Calu3 (cell line): ENCODE measurements at places on chromosomes 6 and 20. TPM values are rescaled to one million over a fixed set of nuclear protein-coding genes. Genes with fewer than 3 reads are reported as not detected.
A peak's percentile ranks its signal among the peaks of the same experiment; 100 is the strongest.

DNA sequence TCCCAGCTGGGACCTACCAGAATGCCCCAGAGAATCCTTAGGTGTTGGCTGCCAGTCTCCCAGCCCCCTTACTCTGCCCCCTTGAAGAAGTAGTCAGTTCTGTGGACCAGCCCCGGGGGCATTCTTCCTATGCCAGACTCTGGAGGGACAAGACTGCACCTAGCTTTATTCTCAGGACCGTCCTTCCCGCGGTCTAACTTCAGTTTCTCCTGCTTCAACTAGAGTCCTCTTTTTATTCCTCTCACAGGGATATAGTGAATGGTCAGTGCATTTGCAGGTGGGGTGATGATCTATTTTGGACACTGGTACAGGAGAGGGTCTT lies 35.9 kb upstream of the MDFI start:
- DNase-seq = no peak

- DNase-seq = no peak
These were observed 3.4 kb downstream of the CST2 start for GRCh38 chr20:23823111-23823510.

DNA sequence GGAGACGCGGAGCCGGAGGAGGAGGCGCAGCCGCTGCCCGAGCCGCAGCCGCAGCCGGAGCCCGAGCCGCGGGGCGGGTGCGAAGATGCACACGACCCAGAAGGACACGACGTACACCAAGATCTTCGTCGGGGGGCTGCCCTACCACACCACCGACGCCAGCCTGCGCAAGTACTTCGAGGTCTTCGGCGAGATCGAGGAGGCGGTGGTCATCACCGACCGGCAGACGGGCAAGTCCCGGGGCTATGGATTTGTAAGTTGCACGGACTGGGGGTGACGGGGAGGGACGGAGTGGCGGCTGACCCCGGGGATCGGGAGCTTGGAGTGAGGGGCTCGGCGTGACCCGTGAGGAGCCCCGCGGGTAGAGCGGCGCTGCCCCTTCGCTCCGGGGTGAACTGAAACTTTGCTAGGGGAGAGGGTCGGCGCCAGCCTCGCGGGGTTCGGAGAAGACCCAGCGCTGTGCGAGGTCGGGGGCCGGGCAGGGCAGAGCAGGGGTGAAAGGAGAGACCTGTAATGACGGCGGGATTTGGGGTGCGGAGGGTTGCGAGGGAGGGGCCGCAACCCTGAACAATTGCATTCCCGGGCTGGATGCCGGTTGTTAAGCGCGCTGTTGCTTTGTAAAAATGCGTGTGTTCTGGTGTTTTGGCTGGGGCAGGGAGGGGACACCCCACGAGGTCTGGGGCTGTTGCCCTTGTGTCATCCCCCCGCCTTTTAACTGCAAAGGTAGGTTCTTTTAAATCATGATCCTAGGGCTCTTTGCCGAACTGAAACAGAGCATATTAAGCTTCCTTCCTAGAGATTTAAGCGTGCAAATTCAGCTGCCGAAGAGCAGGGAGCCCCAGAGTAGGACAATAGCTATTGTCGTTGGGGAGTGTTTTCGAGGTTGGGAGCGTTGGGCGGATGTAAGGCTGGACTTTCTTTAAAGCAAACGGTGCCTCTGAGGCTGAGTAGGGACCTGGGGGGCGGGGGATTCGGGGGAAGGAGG lies 628 bp downstream of the RBM24 start:
- no peak for DNase-seq

- no peak for DNase-seq
These were observed 171.9 kb upstream of the JARID2 start for GRCh38 chr6:15073883-15074465.

DNA sequence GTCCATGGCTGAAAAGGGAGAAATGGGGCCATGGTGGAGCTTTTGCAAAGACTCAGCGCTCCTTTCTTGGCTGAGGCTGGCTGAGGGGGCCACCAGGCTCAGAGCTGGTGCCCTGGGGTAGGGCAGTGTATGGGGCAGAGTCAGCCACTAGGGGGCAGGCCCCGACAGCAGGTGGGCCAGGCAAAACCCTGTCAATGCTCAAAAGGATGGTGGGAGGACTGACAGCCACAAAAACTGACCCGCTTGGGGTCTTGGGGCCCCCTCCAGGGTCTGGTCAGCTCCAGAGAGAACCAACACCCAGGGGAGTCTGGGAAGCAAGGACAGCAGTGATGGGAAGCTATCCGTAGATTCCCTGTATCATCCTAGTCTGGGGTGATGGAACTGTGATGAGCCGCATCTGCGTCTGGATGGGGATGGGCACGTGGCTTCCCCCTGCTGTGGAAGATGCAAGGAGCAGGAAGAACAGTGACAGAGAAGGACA lies 306.9 kb downstream of the DHX35 start:
- DNase-seq = peak; percentile 82

GRCh38 chr6:32459781-32460424 lies 20.2 kb downstream of the HLA-DRA start:
- DNase-seq = no peak

- DNase-seq = no peak
These were observed 41.9 kb upstream of the FERMT1 start for GRCh38 chr20:6164421-6165341.

- peak; percentile 55 for DNase-seq
These were observed 158.3 kb downstream of the GRM4 start for GRCh38 chr6:33987531-33988021.

DNA sequence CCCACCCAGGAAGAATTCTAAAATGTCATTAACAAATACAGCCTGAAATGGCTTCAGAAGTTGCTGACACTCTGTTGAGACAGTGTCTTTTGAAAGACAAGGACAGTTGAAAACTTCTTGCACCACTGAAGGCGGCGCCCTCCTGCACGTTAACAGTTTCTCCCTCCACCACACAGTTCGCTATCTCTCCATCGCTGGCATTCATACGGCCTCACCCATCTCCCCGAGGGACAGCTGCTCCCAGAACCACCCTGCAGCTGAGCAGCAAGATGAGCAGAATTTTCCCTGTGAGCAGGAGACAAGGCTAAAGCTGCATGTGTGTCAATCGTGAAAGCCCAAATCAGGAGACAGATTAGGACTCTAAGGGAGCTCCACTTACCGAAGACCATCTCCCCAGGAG lies 113.3 kb downstream of the LY86 start:
- DNase-seq = no peak

DNA sequence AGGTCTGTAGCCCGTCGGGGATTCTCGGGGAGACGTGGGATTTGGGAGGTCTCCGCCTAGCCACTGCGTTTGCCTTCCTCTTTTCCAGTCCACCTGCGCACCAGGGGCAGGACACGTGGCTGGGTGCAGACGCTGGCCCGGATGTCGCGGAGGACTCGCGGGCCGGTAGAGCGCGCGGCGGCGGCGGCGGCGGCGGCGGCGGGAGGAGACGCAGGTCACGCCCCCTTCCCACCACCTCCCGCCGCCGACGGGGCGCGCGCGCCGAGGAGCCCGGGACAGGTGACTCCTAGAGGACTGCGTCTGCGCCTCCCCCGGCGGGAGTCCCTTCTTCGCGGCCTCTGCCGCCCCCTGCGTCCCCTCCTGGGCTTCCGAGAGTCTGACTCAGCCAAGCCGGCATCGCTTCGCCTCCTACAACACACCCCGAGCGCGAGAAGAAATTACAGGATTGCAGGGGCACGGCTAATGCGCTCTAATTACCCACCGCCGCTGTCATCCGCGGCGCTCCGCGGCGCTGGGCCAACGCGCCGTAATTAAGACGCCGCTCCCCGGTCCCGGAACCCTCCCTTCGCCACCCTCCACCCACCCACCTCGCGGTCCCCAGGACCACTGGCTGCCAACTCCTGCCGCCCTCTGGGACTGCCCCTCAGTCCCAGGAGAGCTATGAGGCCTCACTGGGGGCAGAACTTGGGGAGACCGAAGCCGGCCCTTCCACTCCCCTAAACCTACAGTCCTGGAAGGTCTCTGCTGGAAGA lies 124.5 kb downstream of the MRPL14 start:
- DNase-seq = peak; percentile 97

DNA sequence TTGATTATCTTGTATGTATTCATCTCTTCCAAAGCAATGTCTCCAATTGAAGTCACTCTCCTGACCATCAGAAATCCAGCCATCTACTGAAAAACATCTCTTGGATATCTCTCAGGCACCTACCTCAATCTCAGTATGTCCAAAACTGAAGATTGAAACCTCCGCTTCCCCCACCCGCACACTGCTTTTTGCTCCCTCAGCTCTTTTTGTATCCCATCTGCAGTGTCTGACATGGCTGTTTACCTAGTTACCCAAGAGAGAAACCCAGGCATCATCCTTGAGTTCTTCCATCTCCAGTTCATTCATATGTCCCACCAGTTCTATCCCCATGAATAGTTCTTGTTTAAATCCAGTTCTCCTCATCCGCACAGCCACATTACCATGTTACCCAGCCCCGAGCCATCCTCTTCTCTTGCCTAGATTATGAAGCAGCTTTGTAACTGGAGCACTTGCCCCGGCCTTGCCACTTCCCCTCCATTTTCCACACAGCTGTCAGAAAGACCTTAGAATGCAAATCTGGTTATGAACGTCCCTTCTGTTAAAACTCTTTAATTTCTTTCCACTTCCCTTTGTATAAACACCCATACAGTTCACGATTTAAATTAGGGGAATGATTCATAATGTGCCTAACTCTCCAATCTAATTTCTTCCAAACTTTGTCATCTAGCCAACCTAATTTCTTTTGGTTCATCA lies 40.5 kb upstream of the GCLC start:
- no peak for DNase-seq

DNA sequence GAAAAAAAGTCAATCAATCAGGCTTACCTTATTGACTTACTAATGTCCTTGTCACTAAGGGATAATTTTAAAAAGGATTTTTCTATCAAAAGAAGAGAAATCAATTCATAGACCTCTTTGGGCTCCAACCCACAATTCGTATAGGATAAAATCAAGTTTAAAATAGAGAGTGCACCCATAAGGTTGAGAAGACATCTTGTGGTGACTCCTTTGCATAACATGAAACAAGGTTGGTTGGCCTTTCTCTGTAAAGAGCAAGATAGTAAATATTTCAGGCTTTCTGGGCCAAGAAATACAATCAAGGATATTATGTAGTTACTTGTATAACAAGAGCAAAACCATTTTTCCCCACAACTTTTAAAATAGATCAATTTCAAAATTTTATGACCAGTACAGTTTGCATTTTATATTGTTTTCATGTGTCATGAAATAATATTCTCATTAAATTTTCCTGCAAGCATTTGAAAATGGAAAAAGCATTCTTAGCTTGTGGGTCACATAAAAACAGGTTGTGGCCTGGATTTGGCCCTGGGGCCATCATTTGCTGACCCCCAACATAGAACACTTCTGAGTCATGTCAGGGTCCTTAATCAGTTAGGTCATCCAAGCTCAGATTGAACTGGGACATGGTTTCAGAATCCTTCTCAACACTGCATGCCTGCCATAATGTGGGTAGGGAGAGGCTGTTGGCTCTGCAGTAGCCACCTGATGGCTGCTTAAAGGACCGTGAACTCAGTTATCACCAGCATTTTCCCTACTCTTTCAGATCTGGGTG lies 76.7 kb downstream of the MYB start:
- DNase-seq = no peak

DNA sequence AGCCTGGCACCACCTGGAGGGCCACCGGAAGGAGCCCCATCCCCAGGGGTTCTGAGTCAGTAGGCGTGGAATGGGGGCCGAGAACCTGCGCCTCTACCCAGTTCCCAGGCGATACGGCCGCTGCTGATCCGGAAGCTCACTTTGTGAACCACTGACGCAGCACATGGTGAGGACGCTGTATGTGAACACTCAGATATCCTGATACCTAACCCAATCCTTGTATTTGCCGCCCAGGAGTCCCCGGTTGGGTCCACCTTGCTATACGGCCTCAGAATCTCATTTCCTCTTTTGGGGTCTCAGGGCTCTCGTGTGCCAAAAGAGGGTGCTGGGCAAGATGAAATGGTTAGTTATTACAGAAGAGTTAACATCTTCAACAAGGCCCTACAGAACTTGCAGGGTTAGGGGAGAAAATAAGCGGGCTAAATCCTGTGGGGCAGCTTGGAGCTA lies 604 bp upstream of the RAB5IF start:
- no peak for DNase-seq

GRCh38 chr6:47097092-47097945 lies 55.2 kb upstream of the ADGRF1 start:
- DNase-seq = peak; percentile 78

DNA sequence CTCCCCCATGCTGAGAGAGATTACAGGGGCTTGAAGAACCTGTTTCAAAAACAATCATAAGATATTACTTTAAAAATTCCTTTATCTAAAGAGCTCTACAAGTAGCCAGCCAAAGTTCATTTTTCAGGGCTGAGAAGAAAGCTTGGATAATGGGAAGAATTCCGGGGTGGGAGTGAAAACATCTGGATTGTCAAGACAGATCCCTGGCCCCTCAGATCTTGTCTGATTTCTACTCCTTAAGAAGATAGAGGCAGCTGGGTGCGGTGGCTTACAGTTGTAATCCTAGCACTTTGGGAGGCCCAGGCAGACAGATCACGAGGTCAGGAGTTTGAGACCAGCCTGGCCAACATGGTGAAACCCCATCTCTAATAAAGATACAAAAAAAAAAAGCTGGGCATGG lies 24.8 kb downstream of the TRMT6 start:
- DNase-seq = no peak

- no peak for DNase-seq
These were observed 279.7 kb downstream of the CDC5L start for GRCh38 chr6:44667226-44667625.

DNA sequence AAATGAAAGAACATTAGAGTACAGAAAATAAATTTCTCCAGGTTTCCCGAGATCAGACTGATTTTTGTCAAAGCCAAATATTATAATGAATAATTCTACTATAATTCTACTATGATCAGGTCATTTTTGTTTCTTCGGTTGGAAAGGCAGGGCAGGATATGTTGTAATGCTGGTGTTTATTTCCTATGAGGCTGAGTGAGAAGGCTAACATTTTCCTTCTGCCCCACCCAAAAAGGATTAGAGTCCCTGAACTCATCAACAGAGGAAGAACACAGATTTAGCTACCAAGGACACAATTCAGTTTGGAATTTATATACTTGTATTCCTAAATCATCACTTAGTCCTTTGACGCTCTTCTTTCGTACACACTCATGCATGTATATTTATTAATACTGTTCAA lies 318.9 kb downstream of the SYNE1 start:
- no peak for DNase-seq

- no peak for DNase-seq
These were observed 70.4 kb downstream of the JAG1 start for GRCh38 chr20:10603378-10603777.

- DNase-seq = no peak
These were observed 15.0 kb downstream of the CALHM6 start for GRCh38 chr6:116476002-116476678.

Gene SCRT2
- total RNA-seq = not detected in 2 replicates

Gene RIPPLY2
- total RNA-seq = 0.31 TPM in 1 of 2 replicates, not detected in the other

Gene CST3
- 95.7 and 107 TPM in 2 replicates for total RNA-seq

Gene TCF21
- total RNA-seq = not detected in 2 replicates

Gene RAET1G
- total RNA-seq = 0.54 TPM in 1 of 2 replicates, not detected in the other

Gene SEMG1
- total RNA-seq = 0.21 TPM in 1 of 2 replicates, not detected in the other

Gene B3GAT2
- 0.09 and 0.10 TPM in 2 replicates for total RNA-seq

Gene SAPCD1
- 26.6 and 30.3 TPM in 2 replicates for total RNA-seq
